ENCODE measurements at places on chromosomes 11 and 22.

GRCh38 chr22:25361899-25362214 lies 142.4 kb downstream of the CRYBB2 start:
- no peak overlapping the region for H3K4me3 ChIP-seq
- no peaks in the 10 kb centered on the region for H3K4me1 ChIP-seq
- no peaks in the 10 kb centered on the region for H3K27me3 ChIP-seq

- H3K27me3 ChIP-seq = peaks cover 31% of the 10 kb centered on the region
- H3K27ac ChIP-seq = no peak overlapping the region
- no peaks in the 10 kb centered on the region for H3K4me1 ChIP-seq
- DNase-seq = no peak
- no peak overlapping the region for H3K4me3 ChIP-seq
- no peaks in the 10 kb centered on the region for H3K36me3 ChIP-seq
Observed at GRCh38 chr11:18853086-18853720, 61.6 kb upstream of the PTPN5 start.

DNA sequence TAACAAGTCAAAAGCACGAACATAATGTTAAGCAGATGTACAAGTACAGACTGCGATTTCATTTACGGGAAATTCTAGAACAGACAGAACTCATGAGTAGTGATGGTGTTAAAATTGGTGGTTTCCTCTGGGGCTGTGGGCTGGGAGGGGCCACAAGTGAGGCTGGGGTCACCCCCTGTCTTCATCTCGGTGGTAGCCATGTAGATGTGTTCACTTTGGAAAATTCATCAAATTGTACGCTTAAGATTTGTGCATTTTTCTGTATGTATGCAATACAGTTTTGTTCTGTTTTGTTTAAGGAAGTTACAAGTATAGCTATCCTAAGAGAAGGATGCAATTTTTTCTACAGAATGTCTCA lies 504 bp upstream of the ASCC2 start:
- peaks cover 10% of the 10 kb centered on the region for H3K36me3 ChIP-seq
- H3K27me3 ChIP-seq = no peaks in the 10 kb centered on the region
- peaks cover 33% of the 10 kb centered on the region for H3K4me1 ChIP-seq

- H3K36me3 ChIP-seq = no peaks in the 10 kb centered on the region
- DNase-seq = no peak
- H3K27ac ChIP-seq = no peak overlapping the region
- no peaks in the 10 kb centered on the region for H3K4me1 ChIP-seq
- no peak overlapping the region for H3K4me3 ChIP-seq
- no peaks in the 10 kb centered on the region for H3K27me3 ChIP-seq
Observed at GRCh38 chr11:126698576-126698975, 302.0 kb downstream of the KIRREL3 start.

DNA sequence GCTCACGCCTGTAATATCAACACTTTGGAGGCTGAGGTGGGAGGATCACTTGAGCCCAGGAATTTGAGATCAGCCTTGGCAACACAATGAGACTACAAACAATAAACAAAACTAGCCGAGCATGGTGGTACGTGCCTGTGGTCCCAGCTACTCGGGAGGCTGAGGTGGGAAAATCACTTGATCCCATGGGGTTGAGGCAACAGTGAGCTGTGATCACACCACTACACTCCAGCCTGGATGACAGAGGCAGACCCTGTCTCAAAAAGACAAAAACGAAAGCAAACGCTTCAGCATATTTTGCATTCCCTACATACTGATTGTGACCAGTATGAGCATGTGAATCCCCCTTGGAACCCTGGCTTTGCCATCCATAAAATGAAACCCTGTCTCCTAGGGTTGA lies 33.9 kb upstream of the MN1 start:
- peaks cover 10% of the 10 kb centered on the region for H3K36me3 ChIP-seq
- H3K4me1 ChIP-seq = peaks cover 9% of the 10 kb centered on the region
- no peak overlapping the region for H3K27ac ChIP-seq
- H3K4me3 ChIP-seq = no peak overlapping the region
- DNase-seq = no peak
- H3K27me3 ChIP-seq = no peaks in the 10 kb centered on the region

- H3K4me3 ChIP-seq = no peak overlapping the region
- H3K36me3 ChIP-seq = no peaks in the 10 kb centered on the region
- no peak for DNase-seq
Observed at GRCh38 chr11:24872651-24873311, 375.9 kb downstream of the LUZP2 start.

GRCh38 chr11:924406-925157 lies 1.1 kb upstream of the AP2A2 start:
- no peak overlapping the region for H3K4me3 ChIP-seq
- no peaks in the 10 kb centered on the region for H3K27me3 ChIP-seq
- H3K27ac ChIP-seq = no peak overlapping the region
- no peaks in the 10 kb centered on the region for H3K36me3 ChIP-seq
- H3K4me1 ChIP-seq = peaks cover 25% of the 10 kb centered on the region
- DNase-seq = no peak

DNA sequence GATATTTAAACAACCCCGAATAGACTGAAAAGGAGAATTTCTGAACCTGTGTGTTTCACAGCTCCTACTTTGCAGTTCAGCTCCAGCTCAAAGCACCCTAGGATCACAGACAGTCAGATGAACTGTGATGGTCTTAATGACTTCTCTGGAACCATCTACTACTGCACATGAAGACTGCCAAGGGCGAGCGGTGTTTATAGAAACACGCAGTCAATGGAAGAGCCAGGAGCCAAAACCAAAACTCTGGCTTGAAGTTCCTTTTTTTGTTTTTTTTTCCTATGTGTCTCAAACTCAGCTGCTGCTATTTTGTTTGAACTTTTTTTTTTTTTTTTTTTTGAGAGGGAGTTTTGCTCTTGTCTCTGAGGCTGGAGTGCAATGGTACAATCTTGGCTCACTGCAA lies 382.6 kb upstream of the SYN3 start:
- H3K4me1 ChIP-seq = no peaks in the 10 kb centered on the region
- H3K27me3 ChIP-seq = peaks cover 4% of the 10 kb centered on the region
- no peak overlapping the region for H3K4me3 ChIP-seq
- H3K36me3 ChIP-seq = no peaks in the 10 kb centered on the region
- DNase-seq = no peak

DNA sequence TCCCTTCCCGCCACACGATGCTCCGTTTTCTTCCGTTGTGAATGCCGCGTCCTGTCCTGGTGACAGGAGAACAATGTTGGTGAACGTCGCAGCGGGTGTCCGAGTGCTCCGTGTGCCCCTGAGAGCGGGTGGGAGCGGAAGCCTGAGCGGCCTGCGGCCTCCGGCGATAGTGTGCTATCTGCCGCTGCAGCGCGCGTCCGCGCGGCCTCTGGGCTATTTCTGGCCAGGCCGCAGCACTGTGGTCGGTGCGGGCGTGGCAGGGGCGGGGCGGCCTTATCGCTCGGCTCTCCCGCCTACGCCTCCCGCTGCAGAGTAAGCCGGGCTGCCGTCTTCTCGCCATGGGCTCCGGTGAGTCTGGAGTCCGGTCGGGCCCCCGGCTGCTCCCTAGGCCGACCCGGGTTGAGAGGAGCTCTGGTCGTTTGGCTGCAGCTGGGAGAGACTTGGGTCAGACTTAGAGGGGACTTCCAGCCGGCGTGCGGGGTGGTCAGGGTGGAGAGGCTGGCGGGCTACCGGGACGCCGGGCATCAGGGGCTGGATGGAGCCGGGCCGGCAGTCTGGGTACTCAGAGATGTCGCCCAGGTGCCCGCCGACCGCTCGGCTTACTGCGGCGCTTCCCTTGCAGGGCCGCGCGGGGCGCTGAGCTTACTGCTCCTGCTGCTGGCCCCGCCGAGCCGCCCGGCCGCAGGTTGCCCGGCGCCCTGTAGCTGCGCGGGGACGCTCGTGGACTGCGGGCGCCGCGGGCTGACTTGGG lies at the start of gene GP1BB:
GP1BB (plus strand) TSS at position 308 of the 751 bp plus-strand sequence; CDS start at position 339, 31 bp downstream.
- peaks cover 8% of the 10 kb centered on the region for H3K4me1 ChIP-seq
- no peaks in the 10 kb centered on the region for H3K36me3 ChIP-seq
- DNase-seq = peak; percentile 36
- H3K27ac ChIP-seq = no peak within 1 kb of the TSS
- peaks cover 43% of the 10 kb centered on the region for H3K27me3 ChIP-seq
- H3K4me3 ChIP-seq = no peak within 1 kb of the TSS

DNA sequence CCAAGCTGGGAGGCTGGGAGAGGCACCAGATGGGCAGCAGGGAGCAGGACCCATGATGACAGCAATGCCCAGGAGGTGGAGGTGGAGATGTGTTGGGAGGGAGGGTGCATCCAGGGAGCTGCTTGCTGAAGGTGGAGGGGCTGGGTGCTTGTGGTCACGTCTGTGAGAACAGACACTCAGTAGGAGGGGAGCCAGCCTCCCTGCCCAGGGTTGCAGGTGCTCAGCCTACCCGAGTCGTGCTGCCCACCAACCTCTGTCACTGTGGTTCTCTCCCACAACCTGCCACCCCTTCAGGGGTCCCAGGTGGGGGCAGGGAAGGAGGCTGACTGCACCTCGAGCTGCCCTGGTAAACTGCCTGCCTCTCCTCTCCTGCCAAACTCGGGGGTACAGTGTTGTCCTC lies 5.5 kb downstream of the PRDX5 start:
- peaks cover 9% of the 10 kb centered on the region for H3K4me1 ChIP-seq
- H3K27ac ChIP-seq = no peak overlapping the region
- H3K36me3 ChIP-seq = peaks cover 15% of the 10 kb centered on the region
- DNase-seq = no peak

GRCh38 chr11:119839476-119840133 lies 110.6 kb upstream of the NECTIN1 start:
- peaks cover 11% of the 10 kb centered on the region for H3K4me1 ChIP-seq
- no peak overlapping the region for H3K4me3 ChIP-seq
- H3K27me3 ChIP-seq = peaks cover 36% of the 10 kb centered on the region
- DNase-seq = no peak

DNA sequence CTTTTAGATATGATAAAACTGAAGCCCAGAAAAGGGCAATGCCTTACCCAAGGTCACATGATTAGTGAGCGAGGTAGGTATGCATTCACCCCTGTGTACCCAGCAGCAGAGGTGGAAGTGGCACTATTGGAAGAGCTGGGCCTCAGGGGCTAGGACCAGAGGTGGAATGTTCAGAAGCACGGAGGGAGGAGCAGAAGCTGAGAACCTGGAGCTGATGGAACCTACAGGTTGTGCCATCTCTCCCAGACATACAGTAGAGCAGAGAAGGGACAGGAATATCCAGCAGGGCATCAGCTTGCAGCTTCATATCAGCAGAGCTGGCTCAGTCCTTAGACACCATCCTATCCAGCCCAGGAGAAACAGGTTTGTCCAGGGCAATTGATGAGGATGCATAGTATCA lies 14.6 kb upstream of the FCHSD2 start:
- peaks cover 59% of the 10 kb centered on the region for H3K4me1 ChIP-seq
- H3K27ac ChIP-seq = no peak overlapping the region
- no peak for DNase-seq
- H3K36me3 ChIP-seq = no peaks in the 10 kb centered on the region
- H3K4me3 ChIP-seq = no peak overlapping the region
- H3K27me3 ChIP-seq = no peaks in the 10 kb centered on the region

DNA sequence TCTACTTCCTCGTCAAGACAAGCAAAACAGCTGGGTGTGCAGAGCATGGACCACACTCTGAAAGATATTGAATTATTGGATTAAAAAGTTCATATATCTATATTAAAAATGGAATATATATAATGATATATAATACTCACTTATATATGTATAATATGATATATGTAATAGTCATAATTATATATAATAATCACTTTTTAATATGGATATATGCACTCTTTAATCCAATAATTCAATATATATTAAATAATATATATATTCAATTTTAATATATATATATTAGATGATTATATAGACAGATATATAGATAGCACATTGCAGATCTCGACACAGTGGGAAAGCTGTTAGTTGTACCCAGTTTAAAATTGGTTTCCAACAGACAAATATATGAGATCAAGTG lies 182.1 kb upstream of the CARD18 start:
- H3K4me3 ChIP-seq = no peak overlapping the region
- H3K36me3 ChIP-seq = no peaks in the 10 kb centered on the region
- no peaks in the 10 kb centered on the region for H3K4me1 ChIP-seq

GRCh38 chr11:30377347-30377746 lies 54.4 kb downstream of the ARL14EP start:
- no peak overlapping the region for H3K27ac ChIP-seq
- peaks cover 3% of the 10 kb centered on the region for H3K27me3 ChIP-seq
- H3K4me1 ChIP-seq = no peaks in the 10 kb centered on the region
- no peaks in the 10 kb centered on the region for H3K36me3 ChIP-seq

DNA sequence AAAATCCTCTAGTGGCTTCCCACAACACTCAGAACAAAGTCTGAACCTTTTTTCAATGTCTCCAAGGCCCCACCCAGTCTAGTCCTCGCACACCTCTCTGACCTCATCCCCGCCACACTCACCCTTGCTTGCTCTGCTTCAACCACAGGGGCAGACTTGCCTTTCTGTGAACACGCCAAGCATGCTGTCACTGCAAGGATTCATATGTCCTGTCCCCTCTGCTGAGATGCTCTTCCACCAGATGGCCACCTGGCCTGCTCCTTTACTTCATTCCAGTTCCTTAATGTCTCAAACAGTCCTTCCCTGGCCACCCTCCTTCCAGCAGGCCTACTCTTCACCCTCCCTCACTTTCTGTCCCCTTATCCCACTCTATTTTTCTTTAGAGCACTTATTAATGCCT lies 60.6 kb upstream of the ARHGAP20 start:
- DNase-seq = no peak
- H3K4me3 ChIP-seq = no peak overlapping the region
- no peaks in the 10 kb centered on the region for H3K36me3 ChIP-seq
- H3K4me1 ChIP-seq = peaks cover 3% of the 10 kb centered on the region

DNA sequence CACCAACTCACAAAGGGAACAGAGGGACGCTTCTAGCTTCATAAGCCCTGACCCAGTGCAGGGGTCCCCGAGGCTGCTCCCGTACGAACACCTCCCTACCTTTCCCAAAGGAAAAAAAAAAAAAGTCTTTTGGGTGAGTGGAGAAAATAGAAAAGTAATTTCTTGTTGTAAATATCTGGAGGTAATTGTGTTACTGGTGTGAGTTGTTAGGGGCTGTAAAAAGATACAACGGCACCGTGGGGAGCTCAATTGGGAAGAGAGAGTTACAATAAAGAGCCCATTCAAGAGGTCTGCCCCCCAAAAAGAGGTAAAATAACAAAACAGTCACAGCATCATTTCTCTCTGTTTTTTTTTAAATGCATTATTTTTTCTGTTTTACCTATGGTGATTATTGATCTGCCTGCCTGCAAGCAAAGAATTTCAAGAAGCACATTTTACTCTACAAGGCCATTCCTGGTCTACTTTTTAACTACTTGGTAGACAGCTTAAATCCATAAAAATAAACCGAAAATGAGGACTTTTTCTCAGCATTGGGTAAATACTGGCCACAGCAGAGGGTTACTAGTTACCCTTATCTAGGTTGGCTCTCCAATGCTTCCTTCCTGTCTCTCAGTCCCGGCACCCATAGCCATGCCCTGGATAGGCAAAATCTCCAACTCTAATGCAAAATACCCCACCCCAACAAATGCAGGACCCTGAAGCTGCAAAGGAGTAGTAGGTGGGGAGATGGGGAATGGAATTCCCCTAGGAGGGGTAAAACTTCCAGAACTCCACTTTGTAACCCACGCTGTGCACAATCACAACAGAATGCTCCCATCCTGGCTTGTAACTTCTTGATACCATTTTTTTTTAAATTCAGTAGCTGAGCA lies 3.1 kb downstream of the PAX6 start:
- DNase-seq = no peak
- no peak overlapping the region for H3K4me3 ChIP-seq
- peaks cover 6% of the 10 kb centered on the region for H3K36me3 ChIP-seq

Measured in activated naive CD8-positive, alpha-beta T cell treated with anti-CD3 and anti-CD28 coated beads, Interleukin-2, amount 50 U/mL, for 24 hours (primary cell).